A549 treated with dexamethasone at 1 μM for 4 hours (cell line): ENCODE measurements at places on chromosomes 13 and 19. TPM values are rescaled to one million over a fixed set of nuclear protein-coding genes. Genes with fewer than 3 reads are reported as not detected.

The FREM2 gene
- total RNA-seq, result 0.01 TPM in 1 of 5 replicates, not detected in the others

The OR4F17 gene
- total RNA-seq, result not detected in 5 replicates

The ADGRE1 gene
- 4.0 to 5.5 TPM (median 4.6 TPM) in 5 replicates for total RNA-seq

The TMEM238 gene
- total RNA-seq, result 2.4 to 7.0 TPM (median 4.2 TPM) in 5 replicates

The GJB2 gene
- total RNA-seq, result 0.50 to 0.84 TPM (median 0.69 TPM) in 5 replicates

The ZNF681 gene
- not detected in 5 replicates for total RNA-seq

The WTIP gene
- 26.3 to 35.7 TPM (median 33.0 TPM) in 5 replicates for total RNA-seq

The RFX1 gene
- total RNA-seq, result 2.1 to 5.1 TPM (median 5.1 TPM) in 5 replicates
